ENCODE measurements at places on chromosomes 2 and 18.
A peak's percentile ranks its signal among the peaks of the same experiment; 100 is the strongest.

- DNase-seq: no peak
Measured at GRCh38 chr2:129906139-129906860, 73.2 kb upstream of the RAB6C start.

DNA sequence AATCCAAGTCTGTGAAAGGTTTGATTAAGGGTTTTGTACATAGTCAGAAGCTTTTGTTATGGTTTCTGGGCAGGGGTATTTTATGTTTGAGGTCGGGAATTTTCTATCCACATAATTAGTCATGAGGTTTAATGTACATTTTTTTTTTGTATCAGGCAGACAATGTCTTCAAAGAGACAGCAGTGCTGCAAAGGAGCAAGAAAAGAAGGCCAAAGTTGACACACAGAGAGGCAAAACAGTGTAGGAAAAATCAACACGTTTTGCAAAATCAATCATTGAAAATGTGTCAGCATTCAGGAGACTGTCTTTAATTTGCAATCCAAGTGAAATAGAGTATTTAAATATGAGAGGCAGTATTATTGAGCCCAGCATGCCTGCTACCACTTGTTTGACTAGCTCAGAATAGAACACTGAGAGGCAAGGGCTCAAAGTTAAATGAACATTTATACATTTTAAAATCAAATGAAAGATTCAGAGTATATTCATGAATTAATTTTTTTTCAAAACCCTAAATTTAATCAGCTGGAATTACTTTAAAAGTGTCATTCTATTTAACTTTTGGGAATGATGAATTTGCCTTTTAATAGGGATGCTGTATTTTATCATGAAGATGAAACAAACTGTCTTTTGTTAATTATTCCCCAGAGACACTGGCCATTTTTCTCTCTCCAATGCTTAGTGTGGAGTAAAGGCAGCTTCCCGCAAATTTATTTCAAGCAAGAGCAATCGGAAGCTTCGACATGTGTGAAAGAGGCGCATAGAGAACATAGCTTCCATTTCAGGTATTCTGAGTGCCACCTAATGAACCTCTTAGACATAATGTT is 11.3 kb downstream of the VRK2 start:
- no peak for DNase-seq

- DNase-seq: no peak
Measured at GRCh38 chr2:20771299-20771698, 51.6 kb downstream of the LDAH start.

DNA sequence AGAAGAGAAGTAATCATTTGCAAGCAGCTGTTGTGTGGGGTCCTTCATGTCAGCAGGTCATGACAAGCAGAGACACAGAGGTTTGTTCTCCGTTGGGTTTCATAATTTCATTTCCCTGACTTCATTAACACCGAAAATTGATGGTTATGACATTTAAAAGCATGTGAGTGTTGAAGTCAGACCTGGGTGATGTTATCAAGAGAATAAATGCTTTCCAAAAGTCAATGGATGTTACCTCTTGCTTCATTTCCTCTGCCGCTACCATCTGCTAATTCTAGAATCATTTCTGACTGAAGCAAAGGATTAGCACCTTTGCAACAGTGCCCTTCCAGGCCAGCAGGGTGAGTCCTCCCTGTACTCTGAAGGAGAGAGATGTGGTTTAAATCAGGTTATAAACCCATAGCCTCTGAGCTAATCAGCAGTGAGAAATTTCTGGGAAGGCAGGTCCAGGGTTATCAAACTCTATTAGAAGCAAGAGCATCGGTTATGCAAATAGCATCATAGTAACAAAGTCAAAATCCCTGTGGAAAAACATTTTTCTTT is 446.2 kb downstream of the PIK3C3 start:
- DNase-seq: no peak

GRCh38 chr2:38462121-38462661 is 85.1 kb upstream of the ATL2 start:
- DNase-seq: no peak

GRCh38 chr2:158756331-158756730 is 38.8 kb upstream of the DAPL1 start:
- DNase-seq: no peak

DNA sequence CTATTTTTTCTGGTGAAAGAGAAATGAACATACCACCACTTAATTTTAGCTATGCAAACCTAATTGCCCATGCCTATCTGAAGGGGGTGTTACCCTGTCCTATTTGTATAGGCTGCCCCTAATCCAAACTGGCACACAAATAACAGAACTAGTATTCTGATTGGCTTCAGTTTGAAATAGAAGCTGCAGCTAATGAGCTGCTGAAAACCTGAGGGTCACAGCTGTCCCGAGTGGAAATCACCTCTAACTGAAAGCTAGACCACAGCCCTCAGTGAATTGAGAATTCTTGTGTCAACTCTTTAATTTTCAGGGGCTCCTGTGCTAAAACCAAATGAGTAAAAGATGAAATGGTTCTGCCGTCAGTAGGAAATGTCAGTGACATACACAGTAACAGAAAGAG is 28.7 kb downstream of the CCDC141 start:
- no peak for DNase-seq

DNA sequence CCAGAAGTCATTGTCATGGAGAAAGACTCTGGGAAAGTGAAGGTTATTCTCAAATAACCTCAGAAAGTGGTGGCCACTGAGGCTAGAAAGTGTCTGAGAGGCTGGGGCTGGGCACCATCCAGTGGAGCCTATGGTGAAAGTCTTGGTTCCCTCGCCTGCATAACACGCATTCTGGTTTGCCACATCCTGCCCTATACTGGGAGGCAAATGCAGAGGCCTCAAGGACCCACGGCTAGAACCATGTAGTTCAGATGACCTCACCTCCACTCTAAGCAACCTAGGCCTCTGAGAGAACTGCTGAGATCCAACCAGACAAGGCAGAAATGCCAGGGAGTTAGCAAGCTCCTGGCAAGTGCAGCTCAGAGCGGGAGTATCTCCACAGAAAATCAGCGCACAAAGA is 5.1 kb downstream of the ITGB6 start:
- no peak for DNase-seq

- DNase-seq: no peak
Measured at GRCh38 chr2:36360063-36360462, 4.5 kb downstream of the CRIM1 start.

- DNase-seq: no peak
Measured at GRCh38 chr2:47011696-47012095, 96.1 kb upstream of the MCFD2 start.

DNA sequence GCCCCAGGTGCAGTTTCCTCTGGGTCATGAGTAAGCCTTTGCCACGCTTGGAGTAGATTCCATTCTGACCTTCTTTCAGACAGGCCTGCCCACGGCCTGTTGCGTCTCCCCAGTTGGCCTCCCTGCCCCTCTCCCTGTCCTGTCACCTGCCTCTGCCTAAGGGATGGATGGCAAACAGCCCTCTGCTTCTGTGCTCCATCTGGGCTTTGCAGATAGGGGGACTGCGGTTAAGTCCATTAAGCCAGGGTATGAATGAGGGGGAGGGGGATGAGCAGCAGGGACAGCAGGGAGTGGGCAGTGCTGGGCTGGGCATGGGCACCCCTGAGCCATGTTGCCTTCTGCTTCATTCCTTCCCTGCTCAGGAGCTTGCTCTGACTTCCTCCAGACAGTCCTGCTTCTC is 37.6 kb upstream of the B3GNT7 start:
- DNase-seq: no peak

DNA sequence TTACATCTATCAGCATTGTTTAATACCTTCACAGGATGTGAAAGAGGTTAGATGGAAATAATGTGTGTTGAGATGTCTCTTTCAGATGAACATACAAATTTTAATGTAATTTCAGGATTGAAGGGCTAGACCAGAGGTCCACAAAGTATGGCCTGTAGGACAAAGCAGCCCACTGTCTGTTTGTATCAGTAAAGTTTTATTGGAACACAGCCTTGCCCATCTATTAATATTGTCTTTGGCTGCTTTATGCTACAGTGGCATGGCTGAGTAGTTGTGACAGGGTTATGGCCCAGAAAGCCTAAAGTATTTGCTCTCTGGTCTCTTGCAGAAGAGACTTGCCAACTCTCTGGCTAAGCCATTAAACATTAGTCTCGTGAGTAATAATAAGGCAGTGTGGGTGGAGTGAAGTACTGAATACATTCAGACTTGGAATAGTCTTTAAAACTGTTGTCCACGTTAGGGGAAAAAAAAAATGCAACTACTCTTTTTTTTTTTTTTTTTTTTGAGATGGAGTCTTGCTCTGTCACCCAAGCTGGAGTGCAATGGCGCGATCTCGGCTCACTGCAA is 74.5 kb upstream of the NOSTRIN start:
- DNase-seq: no peak

- peak; percentile 32 for DNase-seq
Measured at GRCh38 chr2:138356178-138356577, 145.4 kb upstream of the SPOPL start.

DNA sequence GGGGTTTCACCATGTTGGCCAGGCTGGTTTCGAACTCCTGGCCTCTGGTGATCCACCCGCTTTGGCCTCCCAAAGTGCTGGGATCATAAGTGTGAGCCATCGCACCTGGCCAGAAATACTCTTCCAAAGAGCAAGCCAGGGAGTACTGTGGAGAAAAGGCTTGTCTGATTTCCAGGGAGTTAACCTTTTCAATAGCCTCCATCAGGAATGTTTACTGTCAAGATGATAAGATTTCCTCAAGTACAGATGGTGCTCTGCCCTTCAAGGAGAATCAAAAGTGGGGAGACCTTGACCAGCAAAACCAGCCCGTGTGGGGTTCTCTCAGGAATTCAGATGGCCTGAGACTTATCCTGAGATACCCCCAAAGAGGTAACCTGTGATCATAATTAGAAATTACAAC is 237.2 kb downstream of the PRKCE start:
- no peak for DNase-seq

- DNase-seq: no peak
Measured at GRCh38 chr2:35822716-35823115, 532.9 kb upstream of the CRIM1 start.

GRCh38 chr2:170929686-170930050 is 615 bp downstream of the GORASP2 start:
- peak; percentile 16 for DNase-seq

DNA sequence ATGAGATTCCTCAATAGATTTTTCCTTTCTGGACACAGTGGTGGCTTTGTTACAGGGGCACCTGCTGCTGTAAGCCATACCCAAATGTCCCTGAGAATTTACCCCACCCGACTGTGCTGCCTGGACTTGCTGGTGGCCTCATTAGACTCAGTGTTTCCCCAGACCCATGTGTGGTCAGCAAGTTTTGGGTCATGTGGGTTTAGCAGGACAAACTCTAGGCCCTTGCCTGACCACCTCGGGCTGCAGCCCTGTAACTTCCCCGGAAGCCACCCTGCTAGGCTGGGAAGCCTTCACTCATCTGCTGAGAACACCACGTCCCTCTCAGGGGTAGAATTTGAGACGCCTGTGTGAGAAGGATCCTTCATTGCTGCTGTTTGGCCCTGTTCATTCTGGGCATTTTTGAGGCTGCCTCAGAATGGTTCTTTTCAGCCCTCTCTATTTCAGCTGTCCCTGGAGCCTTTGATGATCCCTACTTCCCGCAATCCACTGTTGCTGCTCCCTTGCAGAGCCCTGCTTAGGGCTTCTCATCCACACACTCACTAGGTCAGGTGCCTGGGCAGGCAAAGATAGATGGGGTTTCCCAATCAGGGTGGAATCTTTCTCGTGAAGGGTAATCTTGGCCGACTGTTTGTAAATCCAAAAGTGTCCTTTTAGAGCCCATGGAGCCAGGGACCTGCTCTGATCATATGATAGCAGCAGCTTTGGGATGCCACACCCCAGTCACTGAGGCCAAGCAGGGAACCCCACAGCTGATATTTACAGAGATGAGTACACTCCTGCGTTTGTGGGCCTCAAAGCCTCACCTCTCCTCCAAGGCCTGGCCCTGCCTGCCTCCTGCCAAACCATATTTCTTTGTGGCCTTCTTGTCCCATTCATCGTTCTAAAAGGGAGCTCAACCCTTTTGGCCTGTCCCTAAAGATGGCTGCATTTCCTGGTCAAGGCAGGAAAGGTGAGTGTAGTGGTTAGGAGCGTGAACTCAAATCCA is 6.7 kb downstream of the EHD3 start:
- no peak for DNase-seq

DNA sequence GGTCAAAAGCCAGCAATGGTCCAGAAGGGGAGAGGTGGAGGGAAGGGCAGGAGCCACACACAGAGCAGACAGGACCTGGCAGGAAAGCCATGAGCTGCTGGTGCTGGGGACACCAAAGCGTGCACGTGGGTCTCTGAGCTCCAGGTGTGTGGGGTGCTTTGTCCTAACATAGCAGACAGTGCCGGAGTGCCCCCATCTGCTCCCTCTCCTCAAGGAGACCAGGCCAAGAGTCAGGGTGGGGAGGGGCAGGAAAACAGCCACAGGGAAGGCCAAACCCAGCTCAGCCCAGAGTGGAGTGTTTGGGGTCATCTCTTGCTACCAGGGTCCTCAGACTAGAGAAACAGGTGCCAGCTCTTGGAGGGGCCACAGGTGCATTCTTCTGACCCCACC is 4.2 kb upstream of the GPC1 start:
- DNase-seq: peak; percentile 6

GRCh38 chr2:38386377-38386776 is 9.3 kb upstream of the ATL2 start:
- DNase-seq: no peak

- DNase-seq: no peak
Measured at GRCh38 chr18:52451851-52452250, 111.9 kb downstream of the DCC start.

GRCh38 chr2:215526341-215526740 is 90.5 kb upstream of the FN1 start:
- DNase-seq: no peak

GRCh38 chr2:73253901-73254300 is 19.8 kb downstream of the CCT7 start:
- DNase-seq: no peak

DNA sequence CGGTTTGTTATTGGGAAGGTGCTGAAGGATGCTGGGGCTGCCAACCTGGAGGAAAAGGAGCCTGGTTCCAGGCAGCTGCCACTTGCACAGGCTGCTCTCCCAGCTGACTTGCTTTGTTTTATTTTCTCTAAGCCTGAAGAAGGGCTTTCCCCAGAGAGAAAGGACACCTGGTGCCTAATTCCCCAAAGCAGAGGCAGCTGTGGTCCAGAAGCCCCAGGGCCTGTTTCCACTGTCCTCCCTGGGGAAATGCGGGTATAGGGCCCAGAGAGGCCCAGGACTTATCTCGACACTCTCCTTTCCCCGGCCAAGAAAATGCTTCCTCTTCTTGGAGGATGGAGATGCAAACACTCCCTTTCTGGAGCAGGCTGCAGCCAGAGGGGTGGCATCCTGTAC is 30.1 kb downstream of the INO80C start:
- no peak for DNase-seq

DNA sequence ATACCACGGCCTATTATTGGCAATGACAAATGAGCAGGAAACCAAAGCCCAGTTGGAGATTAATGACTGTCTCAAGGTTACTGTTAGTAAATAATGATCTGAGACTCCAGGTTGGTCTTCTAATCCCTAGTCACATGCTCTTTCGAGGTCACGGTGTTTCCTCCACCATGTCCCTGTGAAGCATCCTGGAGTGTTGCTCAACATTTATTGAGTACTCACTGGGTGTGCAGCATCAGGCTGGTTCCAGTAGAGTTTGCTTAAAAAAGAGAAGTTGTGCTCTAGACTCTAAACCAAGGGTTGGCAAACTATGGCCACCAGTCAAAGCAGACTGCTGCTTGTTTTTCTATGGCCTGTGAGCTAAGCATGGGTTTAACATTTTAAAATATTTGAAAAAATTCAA is 263.8 kb upstream of the ATP5MC3 start:
- no peak for DNase-seq

- DNase-seq: no peak
Measured at GRCh38 chr2:128777196-128778035, 458.7 kb upstream of the HS6ST1 start.

- DNase-seq: no peak
Measured at GRCh38 chr18:13628211-13628610, 98.1 kb downstream of the FAM210A start.

GRCh38 chr2:197890168-197890567 is 85.8 kb downstream of the PLCL1 start:
- DNase-seq: no peak
